Stimulated activated CD4-positive, alpha-beta T cell treated with anti-CD3 and anti-CD28 coated beads, Interleukin-12 subunit alpha, Interleukin-12 subunit beta, amount 100 ng/mL, for 4 hours (primary cell): ENCODE measurements at places on chromosomes 2 and 18.

DNA sequence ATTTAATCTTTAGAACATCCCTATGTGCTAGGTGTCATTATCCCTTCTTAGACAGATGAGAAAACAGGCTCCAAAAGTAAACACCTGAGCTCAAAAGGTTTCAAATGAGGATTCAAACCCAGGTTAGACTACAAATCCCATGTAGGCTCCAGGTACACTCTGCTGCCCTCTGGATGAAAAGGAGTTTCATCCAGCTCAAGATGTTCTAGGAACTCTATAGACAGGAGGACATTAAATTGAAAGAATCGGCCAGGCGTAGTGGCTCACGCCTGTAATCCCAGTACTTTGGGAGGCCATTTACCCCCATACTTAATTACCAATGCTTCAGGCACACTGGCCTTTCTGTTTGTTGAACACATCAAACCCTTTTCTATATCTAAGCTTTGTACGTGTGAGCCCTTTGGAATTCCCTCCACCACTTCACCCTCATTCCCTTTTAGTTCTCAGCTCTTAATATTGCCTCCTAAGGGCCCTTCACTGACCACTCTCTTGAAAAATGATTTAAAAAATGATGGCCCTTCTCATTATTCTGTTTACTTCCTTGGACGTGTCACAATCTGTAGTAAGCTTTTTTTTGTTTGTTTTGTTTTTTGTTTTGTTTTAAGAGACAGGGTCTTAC is 10.7 kb downstream of the SLC25A12 start:
- DNase-seq = no peak

DNA sequence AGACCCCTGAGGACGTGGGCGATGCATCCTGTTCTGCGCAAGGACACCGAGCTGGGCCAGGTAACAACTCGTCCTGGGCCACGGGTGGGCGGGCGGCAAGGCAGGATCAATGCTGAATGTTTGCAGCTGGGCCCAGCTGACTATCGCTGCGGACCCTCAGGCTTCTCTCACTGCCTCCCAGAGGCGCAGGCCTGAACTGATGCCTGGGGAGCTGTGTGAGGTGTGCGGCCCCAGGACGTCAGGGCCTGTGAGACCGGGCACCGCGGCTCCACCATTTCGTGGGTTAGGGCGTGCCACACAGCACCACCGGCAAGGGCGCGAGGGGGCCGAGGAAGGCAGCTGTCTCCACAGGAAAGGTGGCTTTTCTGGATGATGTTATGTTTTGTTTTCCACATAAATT is 307.4 kb downstream of the NDUFA10 start:
- DNase-seq = no peak

GRCh38 chr18:13973061-13973575 is 57.8 kb upstream of the MC2R start:
- no peak for DNase-seq

GRCh38 chr18:77255426-77256105 is 5.9 kb downstream of the GALR1 start:
- no peak for DNase-seq

- DNase-seq = no peak
These were observed 841.0 kb upstream of the CELF4 start for GRCh38 chr18:38406607-38407006.

DNA sequence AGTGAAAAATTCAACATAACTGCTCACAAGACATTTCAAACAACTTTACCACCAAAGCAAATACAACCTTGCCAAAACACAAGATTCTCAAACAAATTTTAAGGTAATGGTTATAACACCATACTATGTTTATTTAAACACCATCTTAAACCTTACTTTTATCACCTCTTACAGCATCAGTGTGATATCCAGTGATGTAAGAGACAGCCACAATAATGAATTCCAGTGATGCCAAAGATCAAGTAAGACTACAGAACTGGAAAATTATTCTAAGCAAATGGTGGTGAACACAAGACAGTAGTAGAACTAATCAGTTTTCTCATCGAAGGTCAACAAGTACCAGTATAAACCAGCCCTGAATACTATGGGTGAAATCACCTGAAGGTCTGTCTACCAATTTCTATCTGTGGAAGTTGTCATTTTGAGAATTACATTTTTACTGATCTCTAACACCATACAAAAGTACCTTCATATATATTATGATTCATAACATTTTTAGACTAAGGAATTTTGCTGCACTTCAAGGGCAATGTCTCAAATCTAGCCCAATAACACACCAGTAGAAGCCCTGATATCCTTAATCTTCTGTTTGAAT is 146.2 kb downstream of the RBMS1 start:
- DNase-seq = no peak

DNA sequence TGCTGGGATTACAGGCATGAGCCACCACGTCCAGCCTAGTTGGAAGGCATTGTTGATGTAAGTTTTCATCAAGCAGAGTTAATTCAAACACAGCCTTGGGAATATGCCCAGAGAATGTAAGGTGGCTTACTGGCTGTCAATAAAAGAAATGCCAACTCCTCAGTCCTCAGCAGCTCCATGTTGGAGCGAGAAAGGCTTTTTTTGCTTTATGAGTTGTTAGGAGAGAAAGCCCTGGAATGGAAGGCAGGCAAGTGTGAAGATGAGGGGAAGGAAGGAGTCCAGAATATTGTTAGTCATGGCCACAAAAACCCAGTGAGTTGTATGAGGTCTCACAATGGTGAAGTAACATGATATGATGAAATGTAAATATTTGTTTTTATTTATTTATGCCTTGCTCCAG is 57.1 kb downstream of the MAP4K4 start:
- no peak for DNase-seq

DNA sequence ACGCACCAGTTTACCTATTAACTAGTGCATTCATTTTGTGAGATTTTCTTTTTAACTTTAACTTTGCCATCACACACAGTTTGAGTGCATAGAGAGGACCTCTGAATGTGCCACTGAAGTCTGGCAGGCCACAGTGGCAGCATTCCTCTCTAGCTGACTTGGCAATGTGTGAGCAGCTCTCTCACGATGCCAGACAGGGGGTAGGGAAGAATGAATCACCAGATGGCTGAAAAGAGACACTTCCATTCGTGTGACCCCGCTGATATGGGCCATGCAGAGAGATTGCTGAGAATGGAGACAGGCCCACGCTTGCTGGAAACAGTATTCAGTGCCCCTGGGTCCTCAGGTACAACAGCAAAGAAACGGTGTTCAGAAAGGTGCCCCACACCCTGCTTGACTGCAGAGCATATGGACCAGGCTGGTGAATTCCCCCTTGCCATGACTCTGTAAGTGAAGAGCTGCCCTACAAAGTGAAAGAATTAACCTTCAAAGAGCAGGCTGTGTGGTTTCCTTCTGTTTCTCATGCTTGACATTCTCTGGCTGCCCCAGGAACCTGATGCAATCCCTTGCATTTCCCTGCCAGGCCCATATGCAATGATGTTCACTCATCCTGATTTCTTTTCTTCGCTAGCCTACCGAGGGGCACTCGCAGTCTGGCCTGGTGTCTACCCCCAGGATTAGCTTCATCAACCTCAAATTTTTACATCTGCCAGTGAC is 236.1 kb downstream of the CDH20 start:
- no peak for DNase-seq

GRCh38 chr2:16972276-16972675 is 306.6 kb upstream of the CYRIA start:
- DNase-seq = no peak

- no peak for DNase-seq
These were observed 131.6 kb upstream of the OTX1 start for GRCh38 chr2:62919041-62919440.

- DNase-seq = no peak
These were observed 18.7 kb downstream of the C1D start for GRCh38 chr2:68044099-68044498.

- DNase-seq = no peak
These were observed 63.0 kb downstream of the ADNP2 start for GRCh38 chr18:80172056-80172455.

GRCh38 chr2:190879474-190880377 is 895 bp upstream of the GLS start:
- DNase-seq = peak; percentile 47

GRCh38 chr2:231579560-231579959 is 13.1 kb upstream of the TEX44 start:
- DNase-seq = no peak

DNA sequence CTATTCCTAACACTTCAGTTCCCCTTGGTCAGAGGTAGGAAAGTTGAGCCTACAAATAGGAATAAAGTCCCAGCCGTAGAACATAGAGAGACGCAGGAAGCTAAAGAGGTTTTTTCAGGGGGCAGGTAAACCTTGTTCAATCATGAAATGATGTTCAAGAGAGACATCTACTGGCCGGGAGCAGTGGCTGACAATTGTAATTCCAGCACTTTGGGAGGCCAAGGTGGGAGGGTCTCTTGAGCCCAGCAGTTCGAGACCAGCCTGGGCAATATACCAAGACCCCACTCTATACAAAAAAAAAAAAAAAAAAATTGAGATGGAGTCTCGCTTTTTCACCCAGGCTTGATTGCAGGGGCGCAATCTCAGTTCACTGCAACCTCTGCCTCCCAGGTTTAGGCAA is 66.7 kb upstream of the DNAJC10 start:
- no peak for DNase-seq

DNA sequence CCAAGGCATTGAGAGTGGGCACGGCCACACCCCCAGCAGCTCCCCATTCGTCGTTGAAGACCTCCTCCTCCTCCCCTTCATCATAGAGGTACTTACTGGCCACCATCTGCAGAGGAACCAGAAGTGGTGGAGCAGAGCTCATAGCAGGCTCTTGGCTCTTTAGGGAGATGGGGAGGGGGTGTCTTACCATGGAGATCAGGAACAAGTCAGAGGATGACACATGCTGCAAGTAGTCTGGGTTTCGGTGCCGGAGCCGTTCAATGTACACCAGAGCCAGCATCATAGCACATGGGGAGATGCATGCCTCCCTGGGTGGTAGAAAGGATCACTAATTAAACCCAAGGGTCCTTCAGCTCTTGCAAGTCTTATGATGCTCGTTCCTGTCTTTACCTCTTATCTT is 1.9 kb downstream of the CNPPD1 start:
- no peak for DNase-seq
